NCI-H510A treated with DMSO at 0.1 percent for 48 hours (cell line): ENCODE measurements at places on chromosomes 1 and 21.

DNA sequence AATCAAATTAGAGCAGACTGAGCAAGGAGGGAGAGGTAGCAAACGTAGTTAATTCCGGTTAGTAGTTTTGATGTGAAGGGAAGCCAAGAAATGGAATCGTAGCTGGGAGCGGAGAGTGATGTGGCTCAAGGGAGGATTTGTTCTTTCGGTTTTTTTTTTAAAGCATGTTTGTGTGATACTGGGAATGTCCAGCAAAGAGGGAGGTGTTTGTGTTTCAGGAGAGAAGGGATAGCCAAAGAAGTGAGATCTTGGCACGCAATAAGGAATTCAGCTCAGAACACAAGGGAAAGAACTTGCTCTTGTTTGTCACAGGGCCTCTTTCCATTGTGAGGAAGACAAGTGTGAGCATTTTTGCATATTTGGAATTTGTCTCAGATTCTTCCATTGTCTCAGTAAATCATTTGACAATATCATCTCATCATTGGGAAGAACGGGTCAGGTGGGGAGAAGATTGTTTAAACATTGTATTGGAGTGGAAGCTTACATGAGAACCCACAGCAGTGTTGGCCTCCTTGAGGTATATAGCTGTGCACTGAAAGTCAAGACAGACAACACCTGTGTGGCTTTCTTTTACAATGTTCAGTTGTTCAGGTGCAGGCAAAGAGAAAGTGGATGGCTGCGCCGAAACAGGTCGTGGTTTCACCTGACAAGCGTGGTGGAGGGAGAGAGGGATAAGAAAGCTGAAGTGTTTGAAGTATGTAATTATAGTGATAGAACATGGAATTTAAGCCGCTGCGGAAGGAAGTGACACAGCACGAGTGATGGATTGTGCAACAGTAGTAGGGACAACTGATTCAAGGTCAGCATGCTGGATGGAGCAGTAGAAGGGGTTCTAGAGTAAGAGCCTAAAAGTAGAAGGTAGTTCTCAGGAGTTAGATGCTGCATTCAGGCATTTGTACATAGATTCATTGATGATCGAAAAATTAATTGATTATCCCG is 25.4 kb downstream of the FMN2 start:
- DNase-seq: peak; percentile 21

- peak; percentile 81 for DNase-seq
These were observed 73.2 kb upstream of the DNAJC6 start for GRCh38 chr1:65235867-65236805.

- no peak for DNase-seq
These were observed 1.6 kb upstream of the EXO1 start for GRCh38 chr1:241846375-241846774.

DNA sequence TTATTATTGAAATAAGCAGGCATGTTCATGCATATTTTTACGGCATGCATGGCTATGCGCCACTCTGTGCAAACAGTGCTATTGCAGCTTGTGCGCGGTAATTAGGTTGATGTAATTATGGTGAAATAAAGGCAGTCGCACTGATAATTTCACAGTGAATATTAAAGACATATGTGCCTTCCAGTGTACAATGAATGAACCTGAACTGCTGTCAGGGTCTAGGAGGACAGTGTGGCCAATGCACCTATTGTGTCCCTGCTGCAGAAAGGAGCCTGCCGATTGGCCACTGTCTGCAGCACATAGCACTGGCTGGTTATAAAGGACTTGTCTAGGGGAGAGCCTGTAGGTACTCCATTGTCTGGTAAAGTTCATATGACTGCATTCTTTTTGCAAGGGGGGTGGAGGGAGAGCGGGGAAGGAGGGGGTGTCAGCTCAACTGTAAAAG is 340.4 kb downstream of the USP25 start:
- DNase-seq: no peak

GRCh38 chr1:190453550-190453949 is 24.1 kb downstream of the BRINP3 start:
- DNase-seq: no peak
